ENCODE measurements at places on chromosomes 6 and 20. TPM values are rescaled to one million over a fixed set of nuclear protein-coding genes. Genes with fewer than 3 reads are reported as not detected.
A peak's percentile ranks its signal among the peaks of the same experiment; 100 is the strongest.

AGER gene
- total RNA-seq: 1.2 TPM

TREM1 gene
- 0.59 TPM for total RNA-seq

NPBWR2 gene
- not detected for total RNA-seq

WDR46 gene
- total RNA-seq: 30.0 TPM

ZC2HC1B gene
- total RNA-seq: not detected

GRCh38 chr20:3093861-3094361, 9.4 kb upstream of the AVP start:
- H3K4me1 ChIP-seq: peaks cover 12% of the 10 kb centered on the region
- H3K4me3 ChIP-seq: no peak overlapping the region
- no peaks in the 10 kb centered on the region for H3K36me3 ChIP-seq

- H3K27ac ChIP-seq: no peak overlapping the region
- no peaks in the 10 kb centered on the region for H3K27me3 ChIP-seq
- no peak for DNase-seq
- no peak overlapping the region for H3K4me3 ChIP-seq
Observed at GRCh38 chr6:43221046-43221972, 8.0 kb downstream of the DNPH1 start.

GRCh38 chr6:43963877-43964658, 163.2 kb downstream of the MRPL14 start:
- H3K4me1 ChIP-seq: peaks cover 8% of the 10 kb centered on the region
- no peak overlapping the region for H3K27ac ChIP-seq

GRCh38 chr6:132892929-132893771, 78.8 kb downstream of the RPS12 start:
- no peak for DNase-seq
- no peaks in the 10 kb centered on the region for H3K27me3 ChIP-seq
- H3K4me1 ChIP-seq: no peaks in the 10 kb centered on the region

DNA sequence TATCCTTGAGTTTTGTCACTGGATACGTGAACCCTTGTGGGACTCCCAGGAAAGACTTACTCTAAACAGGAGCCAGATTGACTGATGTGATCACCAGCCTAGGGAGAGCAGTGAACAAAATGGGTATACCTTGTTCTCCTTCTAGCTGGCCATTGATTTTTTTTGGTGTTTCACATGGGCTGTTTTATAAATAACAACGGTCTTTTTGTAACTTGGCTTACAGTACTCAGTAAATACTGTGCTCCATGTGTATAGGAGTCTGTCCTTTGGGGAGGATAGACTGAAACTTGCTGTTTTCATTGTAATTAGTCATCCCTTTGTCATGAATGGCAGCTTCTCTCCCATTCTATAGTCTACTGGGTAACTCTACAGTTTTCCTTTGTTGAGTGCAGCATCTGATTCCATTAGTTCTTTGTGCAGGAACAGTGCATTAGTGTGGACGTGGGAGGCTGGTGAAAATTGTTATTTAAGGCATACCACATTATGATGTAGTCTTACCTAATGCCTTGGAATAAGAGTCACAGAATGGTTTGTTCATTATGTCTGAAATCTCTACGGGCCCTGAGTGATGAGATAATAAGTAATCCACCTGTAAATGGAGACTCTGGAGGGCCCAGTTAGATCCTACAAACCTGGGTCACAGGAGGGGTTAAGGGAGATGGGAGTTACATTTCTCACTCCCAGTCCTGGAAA, 89.5 kb downstream of the TIAM2 start:
- no peak for DNase-seq
- no peaks in the 10 kb centered on the region for H3K27me3 ChIP-seq
- no peaks in the 10 kb centered on the region for H3K4me1 ChIP-seq

GRCh38 chr20:36836591-36837269, 39.2 kb upstream of the TLDC2 start:
- H3K27ac ChIP-seq: peak overlapping the region; percentile 81
- peaks cover 61% of the 10 kb centered on the region for H3K4me1 ChIP-seq
- DNase-seq: no peak
- peaks cover 38% of the 10 kb centered on the region for H3K36me3 ChIP-seq

DNA sequence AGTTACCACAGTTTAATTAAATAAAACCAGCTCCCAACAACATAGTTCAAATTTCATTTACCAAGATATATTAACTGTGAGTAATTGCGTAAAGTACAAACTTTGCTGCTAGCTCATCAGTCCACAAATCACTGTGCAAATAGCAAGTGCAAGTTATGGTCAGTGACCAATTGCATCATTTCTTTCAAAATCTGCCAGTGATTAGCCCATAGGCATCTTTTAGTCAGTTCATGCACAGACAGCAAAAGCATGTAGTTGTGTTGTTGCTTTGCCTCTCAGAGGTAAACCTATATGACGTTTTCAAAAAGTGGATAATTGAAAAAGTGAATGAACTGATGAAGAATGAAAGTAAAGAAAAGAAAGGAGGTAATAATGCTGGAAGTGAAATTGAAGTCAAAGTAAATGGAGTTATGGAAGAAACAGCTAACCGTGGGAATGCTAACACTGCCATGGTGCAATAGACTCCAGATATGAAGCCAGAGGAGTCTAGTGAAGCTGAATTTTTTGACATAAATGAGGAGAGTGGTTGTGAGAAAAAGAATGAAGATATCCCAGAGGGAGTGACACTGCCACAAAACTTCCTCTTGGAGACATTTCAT, 36.5 kb downstream of the ENPP1 start:
- DNase-seq: no peak
- H3K4me3 ChIP-seq: no peak overlapping the region
- no peak overlapping the region for H3K27ac ChIP-seq
- no peaks in the 10 kb centered on the region for H3K4me1 ChIP-seq
- no peaks in the 10 kb centered on the region for H3K27me3 ChIP-seq

- H3K27ac ChIP-seq: no peak overlapping the region
- no peak for DNase-seq
- H3K36me3 ChIP-seq: no peaks in the 10 kb centered on the region
Observed at GRCh38 chr20:63254606-63255384, 532 bp upstream of the NKAIN4 start.

GRCh38 chr6:131083687-131084086, 20.6 kb upstream of the EPB41L2 start:
- H3K27ac ChIP-seq: no peak overlapping the region
- no peaks in the 10 kb centered on the region for H3K36me3 ChIP-seq
- DNase-seq: no peak
- H3K27me3 ChIP-seq: no peaks in the 10 kb centered on the region
- no peaks in the 10 kb centered on the region for H3K4me1 ChIP-seq

DNA sequence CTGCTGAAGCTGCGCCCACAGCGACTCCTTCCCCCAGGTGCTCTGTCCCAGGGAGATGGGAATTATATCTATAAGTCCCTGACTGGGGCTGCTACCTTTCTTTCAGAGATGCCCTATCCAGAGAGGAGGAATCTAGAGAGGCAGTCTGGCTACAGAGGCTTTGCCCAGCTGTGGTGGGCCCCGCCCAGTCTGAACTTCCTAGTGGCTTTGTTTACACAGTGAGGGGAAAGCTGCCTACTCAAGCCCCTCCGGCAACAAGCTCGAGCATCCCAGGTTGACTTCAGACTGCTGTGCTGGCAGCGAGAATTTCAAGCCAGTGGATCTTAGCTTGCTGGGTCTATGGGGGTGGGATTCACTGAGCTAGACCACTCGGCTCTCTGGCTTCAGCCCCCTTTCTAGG, 152.5 kb upstream of the MAP3K7 start:
- no peaks in the 10 kb centered on the region for H3K36me3 ChIP-seq
- no peak overlapping the region for H3K27ac ChIP-seq
- no peak for DNase-seq
- no peaks in the 10 kb centered on the region for H3K4me1 ChIP-seq
- no peaks in the 10 kb centered on the region for H3K27me3 ChIP-seq

DNA sequence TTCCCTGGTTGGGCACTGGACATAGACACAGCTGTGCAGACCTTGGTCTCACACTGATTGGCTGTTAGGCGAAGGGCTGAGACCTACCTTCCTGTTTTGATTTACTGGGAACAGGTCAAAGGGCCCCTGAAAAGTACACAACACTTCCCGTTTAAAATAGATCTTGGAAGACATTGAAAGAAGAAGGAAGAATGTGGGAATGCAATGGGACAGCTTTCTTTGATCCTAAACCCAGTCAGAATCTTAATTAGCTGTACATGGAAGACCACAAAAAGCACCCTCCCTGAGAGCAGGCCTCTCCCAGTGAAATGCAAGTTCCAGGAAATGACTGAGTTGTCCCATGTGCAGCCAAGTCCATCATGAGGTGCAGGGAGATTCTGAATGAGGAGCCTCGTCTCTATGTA, 83.6 kb upstream of the EXOC2 start:
- H3K4me1 ChIP-seq: no peaks in the 10 kb centered on the region
- H3K27me3 ChIP-seq: no peaks in the 10 kb centered on the region
- no peak overlapping the region for H3K4me3 ChIP-seq
- DNase-seq: no peak
